ENCODE measurements at places on chromosomes 2 and 18.

GRCh38 chr2:101630224-101630949 is 67.1 kb upstream of the MAP4K4 start:
- DNase-seq, result no peak

DNA sequence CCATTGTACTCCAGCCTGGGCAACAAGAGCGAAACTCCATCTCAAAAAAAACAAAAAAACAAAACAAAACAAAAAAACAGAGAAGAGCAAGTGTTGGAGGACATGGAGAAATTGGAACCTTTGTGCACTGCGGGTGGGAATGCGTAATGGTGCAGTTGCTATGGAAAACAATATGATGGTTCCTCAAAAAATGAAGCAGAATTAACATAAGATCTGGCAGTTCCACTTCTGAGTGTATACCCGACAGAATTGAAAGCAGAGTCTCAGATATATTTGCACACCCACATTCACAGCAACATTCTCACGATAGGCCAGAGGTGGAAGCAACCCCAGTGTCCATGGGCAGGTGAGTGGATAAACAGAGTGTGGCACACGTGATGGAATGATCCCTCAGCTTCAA is 11.0 kb upstream of the RALB start:
- no peak for DNase-seq

GRCh38 chr2:225326969-225327368 is 72.5 kb upstream of the NYAP2 start:
- DNase-seq, result no peak

- DNase-seq, result no peak
Observed at GRCh38 chr2:240955306-240956170, 42.9 kb upstream of the SNED1 start.

GRCh38 chr2:206176121-206176520 is 16.4 kb downstream of the EEF1B2 start:
- DNase-seq, result no peak

GRCh38 chr2:224401641-224402342 is at the start of gene FAM124B:
Gene FAM124B, minus strand, starts transcription at chr2:224402107. Its CDS starts 339 bp downstream, at chr2:224401768.
- no peak for DNase-seq

DNA sequence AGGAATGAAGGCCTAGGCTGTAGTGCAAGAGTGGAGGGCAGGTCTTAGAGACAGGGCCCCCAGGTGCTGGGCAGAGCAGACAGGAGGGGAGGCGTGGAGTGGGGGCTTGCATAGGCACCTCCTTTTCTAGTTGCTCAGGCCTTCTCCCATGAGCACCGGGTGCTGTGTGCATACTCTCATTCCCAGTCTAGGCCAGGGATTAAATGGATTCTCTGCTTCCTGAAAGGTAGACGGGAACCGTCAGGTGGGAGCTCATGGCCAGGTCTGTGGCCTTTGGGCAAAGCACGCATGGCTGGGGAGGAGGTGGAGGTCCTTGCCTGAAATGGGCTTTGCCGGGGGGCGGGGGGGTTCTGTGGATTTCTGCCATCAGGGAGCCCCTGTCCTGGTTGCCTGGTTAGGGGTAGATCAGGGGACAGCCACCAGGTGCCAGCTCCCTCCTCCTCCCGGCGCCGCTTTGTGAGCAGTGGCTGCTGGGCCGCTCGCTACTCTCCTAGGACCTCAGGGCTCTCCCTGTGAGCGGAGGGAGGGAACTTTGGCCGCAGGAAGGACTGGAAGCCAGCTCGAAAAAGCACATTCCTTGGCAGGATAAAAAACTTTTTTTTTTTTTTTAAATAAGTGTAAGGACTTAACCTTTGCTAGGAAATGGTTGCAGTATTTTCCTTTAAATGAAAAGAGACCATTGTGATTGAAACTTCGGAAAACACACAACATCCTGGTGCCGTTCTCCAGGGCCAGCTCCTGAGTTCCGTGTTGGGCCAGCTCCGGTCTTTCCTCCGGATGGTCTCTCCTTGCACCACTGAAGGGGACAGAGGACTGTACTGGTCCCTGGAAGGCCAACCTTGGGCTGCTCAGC is 82.8 kb upstream of the HAAO start:
- no peak for DNase-seq

GRCh38 chr2:43032213-43033015 is 194.0 kb downstream of the ZFP36L2 start:
- DNase-seq, result no peak

DNA sequence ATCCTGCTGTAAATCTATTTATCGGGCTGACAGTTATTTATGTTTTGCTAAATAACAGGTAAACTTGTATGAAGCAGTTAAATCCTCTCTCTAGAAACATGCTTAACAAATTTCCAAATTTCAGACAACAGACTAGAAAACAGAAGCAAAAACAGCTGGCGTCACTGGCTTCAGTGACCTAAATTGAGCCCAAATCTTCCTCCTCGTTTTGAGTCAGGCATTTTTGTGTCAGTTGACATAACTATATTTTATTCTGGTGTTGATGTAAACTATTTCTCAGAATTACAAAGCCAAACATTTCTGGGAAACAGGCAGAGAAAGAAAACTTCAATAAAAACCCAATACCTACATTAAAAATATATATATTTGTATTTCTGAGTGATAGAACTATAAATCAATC is 21.7 kb downstream of the RBMS1 start:
- no peak for DNase-seq

Data from activated T-helper 1 cell treated with Interleukin-2 at 50 U/mL for 16 hours (primary cell).